ENCODE measurements at places on chromosomes 1 and 21.

DNA sequence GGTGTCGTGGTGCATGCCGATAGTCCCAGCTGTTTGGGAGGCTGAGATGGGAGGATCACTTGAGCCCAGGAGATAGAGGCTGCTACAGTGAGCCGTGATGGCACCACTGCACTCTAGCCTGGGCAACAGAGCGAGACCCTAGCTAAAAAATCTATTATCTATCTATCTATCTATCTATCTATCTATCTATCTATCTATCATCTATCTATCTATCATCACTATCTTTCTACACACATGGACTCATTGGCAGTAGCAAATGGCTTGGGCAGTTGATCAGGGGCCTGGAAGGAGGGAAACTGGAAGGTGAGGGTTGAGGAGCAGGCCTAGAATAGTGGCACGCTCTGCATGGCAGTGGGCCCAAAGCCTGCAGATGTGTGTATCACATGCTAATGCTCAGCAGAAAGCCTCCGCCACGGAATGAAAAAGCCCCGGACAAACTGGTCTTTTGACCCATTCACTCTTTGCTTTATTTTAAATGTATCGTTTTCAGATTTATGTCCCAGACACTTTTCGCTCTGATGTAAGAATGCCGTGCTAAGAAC is 7.3 kb upstream of the HUNK start:
- no peak for DNase-seq

DNA sequence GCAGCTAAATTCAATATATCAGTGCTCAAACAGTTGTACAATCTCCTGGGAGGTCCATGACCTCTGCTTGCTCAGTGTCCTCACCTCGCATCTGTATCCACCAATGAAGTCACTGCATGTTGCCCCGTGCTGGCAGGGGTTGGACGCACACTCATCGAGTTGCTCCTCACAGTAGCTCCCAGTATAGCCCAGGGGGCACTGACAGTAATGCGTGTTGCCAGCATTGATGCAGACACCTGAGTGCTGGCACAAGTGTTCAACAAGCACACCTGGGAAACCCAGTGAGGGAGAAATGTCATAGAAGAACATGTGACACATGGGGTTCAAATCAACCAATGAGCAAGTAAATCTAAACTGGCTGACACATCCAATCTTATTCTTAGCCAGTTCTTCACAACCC is 40.9 kb upstream of the ADAM30 start:
- DNase-seq, result no peak

GRCh38 chr1:19189270-19189669 is 20.8 kb downstream of the UBR4 start:
- DNase-seq, result no peak

DNA sequence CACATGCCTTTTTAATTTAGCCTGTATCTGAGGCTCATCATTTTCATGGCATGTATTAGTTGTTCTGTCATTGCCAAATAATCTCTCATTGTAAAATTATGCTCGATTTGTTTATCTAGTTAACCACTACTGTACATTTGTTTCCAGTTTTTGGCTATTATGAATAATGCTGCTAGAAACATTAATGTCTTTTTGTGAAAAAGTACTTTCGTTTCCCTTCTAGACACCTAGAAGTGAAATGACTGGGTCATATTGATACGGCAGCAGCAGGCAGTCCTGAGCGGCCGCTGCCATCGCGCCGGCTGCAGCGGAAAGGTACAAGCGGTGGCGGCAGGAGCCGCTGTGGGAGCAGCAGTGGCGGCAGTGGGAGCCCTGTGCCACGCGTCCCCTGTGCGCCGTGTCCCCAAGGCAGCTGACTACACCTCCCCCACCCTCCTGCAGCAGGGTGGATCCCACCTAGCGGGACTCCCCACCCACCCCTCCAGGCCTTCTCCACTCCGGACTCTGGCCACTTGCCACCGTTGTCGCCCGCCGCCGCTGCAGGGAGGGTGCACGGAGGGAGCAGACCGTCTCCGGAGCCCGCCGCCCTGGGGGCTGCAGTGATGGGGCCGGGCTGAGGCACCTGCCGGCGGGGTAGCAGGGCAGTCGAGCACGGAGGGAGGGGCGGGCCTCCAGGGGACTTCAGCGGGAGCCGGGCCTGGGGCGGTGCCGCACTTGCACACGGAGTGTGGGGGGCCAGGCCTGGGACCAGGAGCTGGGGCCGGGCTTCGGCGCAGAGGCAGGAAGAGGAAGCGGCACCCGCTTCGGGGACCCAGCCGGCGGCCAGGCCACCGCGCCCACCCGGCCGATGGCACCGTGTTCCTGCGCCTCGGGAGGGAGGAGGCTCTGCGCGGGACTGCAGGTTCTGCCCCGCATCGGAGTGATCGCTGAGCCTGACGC is 66.8 kb upstream of the RGS7 start:
- DNase-seq, result no peak

- DNase-seq, result no peak
Measured at GRCh38 chr1:11648732-11649158, 5.5 kb downstream of the FBXO2 start.

- no peak for DNase-seq
Measured at GRCh38 chr1:33656467-33657005, 184.1 kb downstream of the ZSCAN20 start.

- no peak for DNase-seq
Measured at GRCh38 chr1:6257541-6258069, 3.3 kb downstream of the GPR153 start.

- DNase-seq, result no peak
Measured at GRCh38 chr1:15430787-15431570, 7.3 kb upstream of the CTRC start.

DNA sequence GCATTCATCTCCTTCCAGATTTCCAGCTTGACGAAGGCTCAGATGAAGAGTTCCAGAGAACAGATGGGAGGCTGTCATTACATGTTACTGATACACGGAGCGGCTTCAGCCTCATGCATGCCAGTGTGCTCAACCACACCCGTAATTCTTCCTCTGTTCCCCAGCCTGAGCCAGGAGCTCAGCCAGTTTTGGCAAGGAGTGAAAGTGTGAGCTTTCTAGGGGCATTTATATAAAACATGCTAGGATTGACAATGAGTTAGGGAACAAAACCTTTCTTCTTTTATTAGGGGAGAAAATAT is 290.4 kb upstream of the PLXNA2 start:
- no peak for DNase-seq

- DNase-seq, result no peak
Measured at GRCh38 chr1:102853701-102854187, 254.6 kb downstream of the COL11A1 start.

DNA sequence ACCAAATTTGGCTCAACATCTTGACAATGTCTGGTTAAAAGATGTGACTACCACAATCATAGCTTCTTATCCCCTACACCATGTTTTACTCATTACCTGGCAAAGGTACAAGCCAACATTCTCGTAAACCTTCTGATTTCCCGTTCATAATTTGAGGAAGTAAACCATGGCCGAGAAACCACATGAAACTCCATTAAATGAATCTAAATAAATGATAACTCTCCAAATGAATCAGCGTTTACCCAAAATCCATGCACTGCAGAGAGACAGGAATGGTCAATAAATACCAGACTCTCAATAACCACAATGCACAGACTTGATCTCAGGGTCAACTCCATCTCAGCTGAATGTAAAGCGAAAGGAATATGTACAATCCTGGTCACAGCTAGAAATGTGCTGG is 125.2 kb downstream of the TYW3 start:
- no peak for DNase-seq

- no peak for DNase-seq
Measured at GRCh38 chr1:222165629-222166028, 382.3 kb downstream of the HHIPL2 start.

DNA sequence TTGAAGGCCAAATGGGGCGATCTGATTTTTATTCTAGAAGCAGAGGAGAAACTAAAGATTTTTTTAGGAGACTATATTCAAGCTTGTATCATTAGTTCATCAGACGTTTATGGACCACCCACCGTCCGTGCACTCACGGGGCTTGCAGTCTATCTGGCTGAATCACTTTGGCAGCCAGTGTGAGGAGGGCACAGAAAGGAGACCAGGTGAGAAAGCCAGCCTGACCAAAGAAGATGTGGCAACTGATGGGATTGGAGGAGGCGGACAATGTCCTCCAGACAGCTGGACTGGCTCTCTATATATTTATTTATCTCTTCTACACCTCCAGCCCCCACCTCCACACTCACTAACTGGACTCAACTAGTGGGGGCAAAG is 822 bp upstream of the ELOVL1 start:
- no peak for DNase-seq

DNA sequence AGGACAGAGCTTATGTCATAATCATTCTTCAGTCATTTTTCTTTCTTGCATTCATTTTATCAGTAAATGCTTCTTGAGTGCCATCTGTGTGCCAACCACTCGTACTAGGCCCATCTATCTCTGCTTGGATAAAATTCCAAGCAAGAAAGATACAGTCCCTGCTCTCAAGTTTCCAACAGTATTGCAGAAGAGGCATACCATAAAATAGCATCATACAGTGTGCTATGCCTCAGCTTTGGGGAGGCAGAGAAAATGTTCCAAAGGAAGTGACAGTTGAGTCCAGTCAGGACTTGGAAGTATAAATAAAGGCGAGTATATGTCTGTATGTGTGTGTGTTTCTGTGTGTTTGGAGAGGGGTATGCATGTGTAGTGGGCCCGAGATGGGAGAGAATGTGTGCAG is 113.4 kb upstream of the HOOK1 start:
- DNase-seq, result no peak

GRCh38 chr1:89911191-89911991 is 83.5 kb upstream of the ZNF326 start:
- peak; percentile 24 for DNase-seq

DNA sequence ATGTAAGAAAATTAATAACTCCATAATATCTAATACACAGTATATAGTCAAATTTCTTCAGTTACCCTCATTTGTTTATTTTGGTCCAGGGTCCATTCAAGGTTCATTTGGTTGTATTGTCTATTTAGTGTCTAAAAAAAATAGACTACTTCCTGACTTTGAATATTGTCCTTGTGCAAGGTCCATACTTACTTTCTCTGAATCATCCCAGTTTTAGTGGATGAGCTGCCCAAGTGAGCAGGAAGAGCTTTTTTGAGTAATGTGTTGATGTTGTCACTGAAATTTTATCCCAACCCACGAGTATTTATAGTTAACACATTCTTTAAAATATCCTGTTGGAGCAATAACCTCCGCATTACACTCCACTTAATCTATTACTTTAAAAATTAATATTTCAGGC is 45.6 kb upstream of the FASLG start:
- no peak for DNase-seq

DNA sequence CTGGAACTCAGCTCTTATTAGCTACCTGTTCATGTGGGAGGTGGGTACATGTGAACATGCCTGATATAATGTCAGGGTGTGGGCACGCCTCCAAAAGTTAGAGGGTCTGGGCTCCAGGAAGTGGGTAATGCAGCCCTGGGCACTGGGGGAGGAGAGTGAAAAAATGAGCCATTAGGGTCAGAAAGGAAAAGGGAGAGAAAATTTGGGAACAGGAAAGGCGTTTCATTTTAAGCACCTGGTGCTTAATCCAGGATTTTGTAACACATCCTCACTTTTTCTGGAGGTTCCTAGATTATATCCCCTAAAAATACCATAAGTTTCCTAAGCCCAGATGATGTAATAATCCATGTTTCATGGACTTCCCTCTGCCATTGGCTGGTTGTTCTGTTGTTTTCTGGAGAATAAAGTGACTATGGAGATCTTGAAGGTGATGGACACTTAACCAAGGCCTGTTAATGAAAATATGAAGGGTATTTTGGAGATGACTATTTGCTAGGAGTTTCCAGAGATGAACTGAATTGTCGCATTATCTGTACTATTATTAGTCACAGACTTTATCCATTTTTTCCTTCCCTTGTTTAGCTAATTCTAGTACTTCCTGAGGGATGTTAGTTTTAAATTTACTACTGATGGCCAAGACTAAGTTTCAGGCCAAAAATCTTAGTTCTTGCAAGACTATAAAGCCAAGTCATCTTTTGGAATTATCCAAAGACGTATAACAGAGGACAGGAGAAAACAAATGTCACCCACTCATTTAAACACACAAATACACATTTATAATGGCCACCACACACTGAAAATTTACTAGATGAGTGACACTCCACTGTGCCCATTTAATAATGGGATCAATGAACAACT is 24.4 kb upstream of the TARBP1 start:
- DNase-seq, result no peak

All from retinal pigment epithelial cell (primary cell).